Activated T-cell treated with anti-CD3 and anti-CD28 coated beads, Interleukin-2, amount 50 U/mL, for 4 hours (primary cell): ENCODE measurements at places on chromosomes 11 and 22.

DNA sequence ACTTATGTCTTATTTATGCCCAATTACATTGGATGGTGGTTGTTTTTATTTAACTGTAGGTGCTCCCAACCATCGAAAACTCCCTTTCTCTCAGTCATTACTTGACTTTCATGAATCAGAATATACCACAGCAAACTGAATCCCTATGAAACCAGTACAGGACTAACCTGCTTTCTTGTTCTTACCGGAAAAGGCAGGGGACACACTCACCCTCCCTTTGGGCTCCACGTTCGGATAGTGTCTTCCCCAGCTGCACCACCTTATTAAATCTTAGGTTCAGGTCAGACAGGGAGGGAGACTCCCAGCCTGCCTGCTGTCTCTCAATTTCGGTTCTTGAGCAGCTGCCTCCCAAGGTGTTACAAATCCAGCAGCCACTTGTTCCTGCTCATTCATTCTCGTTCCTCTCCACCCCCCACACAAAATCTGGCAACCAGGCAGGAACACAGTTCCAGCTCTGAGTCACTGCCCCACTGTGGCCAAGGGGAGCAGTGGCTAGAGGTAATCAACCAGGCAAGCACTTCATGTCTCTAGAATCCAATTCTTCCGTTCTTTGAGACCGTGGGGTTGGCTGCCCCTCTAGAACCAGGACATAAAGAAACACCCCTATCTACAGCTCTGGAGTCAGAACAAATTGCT lies 133.0 kb downstream of the PLEKHA7 start:
- no peak for DNase-seq

GRCh38 chr11:61680622-61681221 lies 531 bp downstream of the DAGLA start:
- no peak for DNase-seq

DNA sequence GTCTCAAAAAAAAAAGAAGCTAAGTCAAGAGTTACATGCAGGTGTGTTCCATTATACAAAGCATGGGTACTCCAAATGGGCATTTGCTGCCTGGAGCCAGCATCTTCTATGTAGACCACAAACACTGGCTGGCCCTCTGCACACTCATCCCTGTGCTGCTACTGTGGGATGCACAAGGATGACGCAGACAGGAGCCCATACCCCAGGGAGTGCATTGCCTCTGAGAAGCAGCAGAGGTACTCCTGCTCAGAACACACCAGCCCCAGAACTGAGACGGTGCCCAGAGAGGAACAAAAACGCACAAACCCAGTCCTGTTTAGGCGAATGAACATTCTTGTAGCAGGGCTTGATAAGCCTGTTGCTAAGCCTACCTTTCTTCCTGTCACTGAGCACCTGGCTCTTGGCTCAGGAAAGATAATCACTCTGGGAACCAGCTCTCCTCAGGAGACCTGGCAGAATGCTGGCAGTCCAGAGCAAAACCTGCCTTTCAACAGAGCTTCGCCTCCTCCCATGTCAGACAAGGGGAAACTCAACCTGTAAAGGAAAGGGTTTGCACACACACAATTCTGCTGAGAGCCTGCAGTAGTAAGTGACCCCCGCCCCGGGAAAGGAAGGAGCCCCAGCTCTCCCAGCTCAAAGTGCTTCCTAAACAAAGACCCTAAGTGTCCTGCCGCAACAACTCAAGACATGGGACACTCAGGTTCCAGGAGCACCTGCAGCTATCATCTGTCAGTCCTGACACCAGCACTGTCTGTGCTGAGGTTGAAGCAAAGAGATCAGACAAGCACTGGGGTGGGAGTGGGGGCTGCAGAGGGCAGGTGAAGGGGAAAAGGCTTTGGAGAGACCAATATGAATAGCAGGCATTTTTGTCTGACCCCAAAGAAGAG lies 145.7 kb downstream of the TENM4 start:
- no peak for DNase-seq

GRCh38 chr11:9438611-9439010 lies 22.2 kb upstream of the ZNF143 start:
- no peak for DNase-seq

- DNase-seq = no peak
Measured at GRCh38 chr11:35145271-35145670, 6.3 kb downstream of the CD44 start.

- peak; percentile 34 for DNase-seq
Measured at GRCh38 chr22:18110194-18110953, at the start of gene TUBA8. TUBA8 (plus strand) TSS chr22:18110809; CDS start chr22:18110866, 57 bp downstream.
